ENCODE measurements at places on chromosomes 6 and 20. TPM values are rescaled to one million over a fixed set of nuclear protein-coding genes. Genes with fewer than 3 reads are reported as not detected.

- no peak for DNase-seq
Measured at GRCh38 chr20:40956542-40957264, 71.9 kb upstream of the TOP1 start.

DNA sequence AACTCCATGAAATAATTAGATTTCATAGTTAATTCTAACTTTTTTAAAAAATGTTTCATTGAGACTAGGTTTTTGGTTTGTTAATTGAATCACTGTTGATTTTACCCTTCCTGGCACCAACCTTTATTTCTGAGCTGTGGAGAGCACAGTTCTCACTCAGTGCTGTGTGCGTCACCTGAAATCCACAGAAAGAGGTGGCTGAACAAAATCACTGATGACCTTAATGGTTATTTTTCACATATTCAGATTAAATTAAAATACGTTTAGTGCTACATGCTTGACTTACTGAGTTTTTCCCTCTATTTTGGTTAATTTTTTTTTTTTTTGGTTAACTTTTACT, 89.4 kb downstream of the SLC16A10 start:
- DNase-seq = no peak

DNA sequence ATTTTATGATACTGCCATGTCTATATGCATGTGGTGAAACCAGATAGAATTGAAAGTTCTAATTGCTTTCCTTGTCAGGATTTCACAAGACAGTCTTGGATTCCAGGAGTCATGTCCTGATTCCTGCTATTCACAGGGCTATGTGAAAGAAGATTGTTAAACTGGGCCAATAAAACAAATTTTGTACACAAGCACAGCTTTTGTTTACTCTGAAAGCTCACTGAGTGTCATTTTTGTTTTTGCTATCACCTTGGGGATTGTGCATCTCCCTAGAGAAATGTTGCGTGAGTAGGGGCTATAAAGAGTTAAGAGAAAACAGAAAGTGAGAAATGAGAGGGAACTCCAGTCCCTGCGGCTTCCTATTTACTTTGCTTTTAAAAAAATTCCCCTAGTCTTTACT, 627.5 kb downstream of the PKHD1 start:
- DNase-seq = no peak

GRCh38 chr20:58182521-58183140, 45.8 kb downstream of the ANKRD60 start:
- DNase-seq = no peak

DNA sequence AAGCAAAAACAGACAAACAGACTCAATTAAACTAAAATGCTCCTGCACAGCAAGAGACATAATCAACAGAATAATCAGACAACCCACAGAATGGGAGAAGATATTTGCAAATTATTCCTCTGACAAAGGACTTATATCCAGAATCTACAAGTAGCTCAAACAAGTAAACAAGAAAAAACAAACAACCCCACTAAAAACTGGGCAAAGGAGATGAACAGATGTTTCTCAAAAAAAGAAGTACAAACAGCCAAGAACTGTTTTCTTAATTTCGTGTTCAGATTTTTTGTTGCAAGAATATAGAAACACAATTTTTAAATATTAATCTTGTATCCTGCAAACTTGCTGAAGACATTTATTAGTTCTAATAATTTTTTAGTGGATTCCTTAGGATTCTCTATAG, 274.1 kb downstream of the BCKDHB start:
- DNase-seq = no peak

- no peak for DNase-seq
Measured at GRCh38 chr6:73085443-73085871, 139.8 kb downstream of the KHDC1L start.

GRCh38 chr20:2335096-2335870, 39.5 kb downstream of the TGM3 start:
- DNase-seq = no peak

The SLC22A7 gene
- total RNA-seq = not detected

The TFAP2D gene
- not detected for total RNA-seq

The PRIM2 gene
- 4.2 TPM for total RNA-seq

The ELOVL5 gene
- total RNA-seq = 28.0 TPM

The NELFCD gene
- 30.6 TPM for total RNA-seq
